ENCODE measurements at places on chromosomes 13 and 19.
A peak's percentile ranks its signal among the peaks of the same experiment; 100 is the strongest.

DNA sequence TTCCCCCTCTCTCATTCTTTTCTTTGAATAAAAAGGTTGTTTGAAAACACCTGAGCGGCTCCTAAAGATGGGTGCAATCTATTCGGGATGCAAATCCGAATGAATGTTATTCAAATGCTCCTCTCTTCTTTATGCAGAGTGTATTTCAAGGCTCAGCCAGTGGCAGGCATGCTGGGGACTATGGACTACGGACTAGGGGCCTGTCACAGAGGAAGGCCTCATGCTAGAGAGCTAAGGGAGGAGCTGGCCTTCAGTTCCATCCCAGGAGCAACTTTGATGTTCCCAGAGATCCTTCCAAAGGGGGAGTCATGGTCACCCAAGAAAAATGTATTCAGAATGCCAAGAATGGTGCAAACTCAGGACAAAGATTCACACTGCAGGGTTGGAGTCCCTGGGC lies 9.3 kb downstream of the ALOX5AP start:
- DNase-seq, result no peak

DNA sequence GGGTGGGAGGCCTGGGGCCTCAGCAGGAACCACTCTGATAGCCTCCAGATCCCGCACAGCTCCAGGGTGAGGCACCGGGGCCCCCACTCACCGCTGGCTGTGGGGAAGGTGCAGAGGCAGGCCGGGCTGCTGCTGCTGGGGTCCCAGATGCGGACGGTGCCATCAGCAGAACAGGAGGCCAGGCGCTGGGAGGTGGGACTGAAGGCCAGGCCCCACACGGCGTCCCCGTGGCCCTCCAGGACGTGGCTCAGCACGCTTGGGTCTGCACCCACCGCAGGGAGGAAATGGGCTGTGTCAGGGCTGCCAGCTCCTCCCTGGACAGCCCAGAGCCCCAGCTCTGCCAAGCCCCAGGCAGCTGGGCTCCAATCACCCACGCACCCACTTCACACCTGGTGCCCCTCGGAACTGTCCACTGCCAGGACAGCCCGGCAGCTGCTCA lies 6.1 kb upstream of the PRKD2 start:
- no peak for DNase-seq

DNA sequence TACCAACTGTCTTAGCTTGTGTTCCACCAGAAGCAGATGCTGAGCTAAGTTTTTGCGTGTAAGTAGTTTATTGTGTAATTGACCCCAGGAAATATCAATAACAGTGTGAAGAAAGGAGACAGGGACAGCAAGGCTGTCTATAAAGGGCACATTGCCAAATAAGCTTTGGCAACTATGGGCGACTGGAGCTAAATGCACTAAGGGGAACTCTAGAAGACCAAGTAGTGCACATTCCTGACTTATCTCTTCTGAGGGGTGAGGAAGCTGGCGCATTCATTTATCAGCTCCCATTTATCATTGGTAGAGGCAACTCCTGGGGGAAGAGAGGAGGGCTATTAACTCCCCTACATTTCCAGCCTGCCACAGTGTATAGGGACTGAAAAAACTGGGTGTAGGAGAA lies 135.0 kb downstream of the DLEU7 start:
- DNase-seq, result no peak

DNA sequence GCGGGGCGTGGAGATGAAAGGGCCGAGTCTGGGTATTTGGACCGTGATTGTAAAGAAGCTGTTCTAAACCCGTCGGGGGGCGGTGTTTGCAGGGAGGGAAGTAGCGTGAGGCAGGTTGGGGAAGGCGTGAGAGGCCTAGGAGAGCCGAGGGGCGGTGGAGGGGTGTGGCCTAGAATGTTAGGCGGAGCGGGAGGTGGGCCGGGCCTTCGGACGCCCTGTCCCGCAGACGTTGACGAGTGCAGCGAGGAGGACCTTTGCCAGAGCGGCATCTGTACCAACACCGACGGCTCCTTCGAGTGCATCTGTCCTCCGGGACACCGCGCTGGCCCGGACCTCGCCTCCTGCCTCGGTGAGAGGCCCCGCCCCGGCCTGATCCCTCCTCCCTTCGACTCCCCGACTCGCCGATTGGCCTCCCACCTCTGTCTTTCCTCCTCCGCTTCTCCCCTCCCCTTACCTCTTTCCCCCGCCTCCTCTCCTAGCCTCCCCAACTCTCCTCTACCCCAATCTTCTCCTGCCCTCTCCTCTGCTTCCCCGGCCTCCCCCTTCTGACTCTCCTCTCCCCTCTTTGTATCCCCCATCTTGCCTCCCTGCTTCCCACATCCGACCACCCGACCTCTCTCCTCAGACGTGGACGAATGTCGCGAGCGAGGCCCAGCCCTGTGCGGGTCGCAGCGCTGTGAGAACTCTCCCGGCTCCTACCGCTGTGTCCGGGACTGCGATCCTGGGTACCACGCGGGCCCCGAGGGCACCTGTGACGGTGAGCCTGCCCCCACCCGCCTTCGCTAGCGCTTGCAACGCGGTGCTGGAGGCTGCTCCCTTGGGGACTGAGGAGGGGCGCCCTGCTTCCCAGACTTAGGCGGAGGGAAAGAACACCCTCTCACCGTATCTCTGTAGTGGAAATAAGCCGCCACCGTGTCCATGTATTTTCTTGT lies 12.8 kb downstream of the LTBP4 start:
- peak; percentile 70 for DNase-seq

DNA sequence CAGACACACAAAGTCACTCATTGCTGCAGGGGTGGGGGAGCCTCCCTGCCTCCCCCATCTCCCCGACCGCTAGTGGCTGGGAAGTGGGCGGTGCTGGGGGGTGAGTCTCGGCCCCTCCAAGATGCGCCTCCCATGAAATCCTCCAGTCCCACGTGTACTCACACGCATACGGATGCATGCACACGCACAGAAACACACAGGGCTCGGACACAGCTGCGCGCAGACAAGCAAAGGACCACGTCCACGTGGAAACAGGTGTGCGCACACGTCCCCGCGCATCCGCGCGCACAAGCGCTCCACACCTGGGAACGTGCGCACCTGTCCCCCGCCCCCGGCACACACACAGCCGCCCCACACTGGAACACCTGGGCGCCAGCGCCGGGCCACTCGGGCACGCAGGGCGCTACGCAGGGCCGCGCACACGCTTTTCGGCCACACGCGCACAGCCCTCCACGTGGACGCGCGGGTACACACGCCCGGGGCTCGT lies 687 bp downstream of the MATK start:
- DNase-seq, result peak; percentile 15

DNA sequence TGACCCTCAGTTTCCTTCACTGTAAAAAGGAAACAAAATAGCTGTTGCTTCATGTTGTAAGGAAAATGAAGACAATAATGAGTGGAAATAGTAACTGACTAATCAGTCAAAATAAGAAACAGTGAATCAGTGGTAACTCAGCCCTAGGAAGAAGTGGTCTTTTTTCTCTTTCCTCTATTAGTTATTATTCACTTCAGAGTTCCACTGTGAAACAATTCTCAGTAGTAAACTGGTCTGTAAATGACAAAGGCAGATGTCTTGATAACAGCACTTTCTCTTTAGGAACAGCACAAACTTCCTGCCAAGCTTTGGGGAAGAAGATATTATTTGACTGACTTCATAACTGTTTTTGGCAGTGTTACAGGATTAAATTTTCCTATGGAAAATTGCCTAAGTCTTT lies 600.5 kb upstream of the KLHL1 start:
- DNase-seq, result no peak

GRCh38 chr19:28363254-28363653 lies 849.7 kb downstream of the UQCRFS1 start:
- no peak for DNase-seq

DNA sequence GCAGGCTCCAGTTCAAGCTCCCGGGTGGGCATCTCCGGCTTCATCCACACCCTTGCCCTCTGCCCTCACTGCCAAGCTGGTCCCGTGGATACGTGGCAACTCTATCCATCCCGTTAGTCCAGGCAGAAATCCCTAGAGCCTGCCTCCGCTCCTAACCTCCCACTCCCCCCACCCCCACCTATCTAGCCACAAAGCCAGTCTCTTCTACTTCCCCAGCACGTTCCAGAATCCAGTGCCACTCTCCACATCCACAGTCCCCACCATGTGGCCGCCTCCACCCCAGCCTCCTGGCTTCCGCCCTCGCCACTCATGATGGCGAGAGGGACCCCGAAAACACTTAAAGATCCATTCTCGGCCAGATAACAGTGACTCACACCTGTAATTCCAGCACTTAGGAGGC lies 3.8 kb downstream of the YIPF2 start:
- DNase-seq, result no peak

- no peak for DNase-seq
Observed at GRCh38 chr13:108154421-108154858, 60.9 kb downstream of the LIG4 start.

- no peak for DNase-seq
Observed at GRCh38 chr19:31100206-31100590, 249.0 kb downstream of the TSHZ3 start.

- no peak for DNase-seq
Observed at GRCh38 chr19:13208672-13209483, 58.7 kb downstream of the IER2 start.

DNA sequence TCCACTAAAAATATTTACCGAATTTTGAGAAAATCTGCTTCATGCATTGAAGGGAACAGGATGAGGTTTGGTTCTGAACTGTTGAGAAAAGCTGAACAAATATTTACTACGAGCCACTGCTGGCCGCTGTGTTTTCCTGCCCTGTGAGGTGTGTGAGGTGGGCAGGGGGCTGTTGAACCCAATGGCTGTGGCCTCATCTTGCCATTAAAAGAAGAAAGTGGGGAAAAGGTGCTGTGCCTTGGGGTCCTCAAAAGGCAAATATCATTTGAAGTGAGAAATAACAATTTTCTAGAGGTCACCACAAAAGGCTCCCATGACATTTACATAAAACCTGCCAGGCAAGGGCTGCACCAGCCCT lies 44.7 kb downstream of the KLF2 start:
- DNase-seq, result no peak

DNA sequence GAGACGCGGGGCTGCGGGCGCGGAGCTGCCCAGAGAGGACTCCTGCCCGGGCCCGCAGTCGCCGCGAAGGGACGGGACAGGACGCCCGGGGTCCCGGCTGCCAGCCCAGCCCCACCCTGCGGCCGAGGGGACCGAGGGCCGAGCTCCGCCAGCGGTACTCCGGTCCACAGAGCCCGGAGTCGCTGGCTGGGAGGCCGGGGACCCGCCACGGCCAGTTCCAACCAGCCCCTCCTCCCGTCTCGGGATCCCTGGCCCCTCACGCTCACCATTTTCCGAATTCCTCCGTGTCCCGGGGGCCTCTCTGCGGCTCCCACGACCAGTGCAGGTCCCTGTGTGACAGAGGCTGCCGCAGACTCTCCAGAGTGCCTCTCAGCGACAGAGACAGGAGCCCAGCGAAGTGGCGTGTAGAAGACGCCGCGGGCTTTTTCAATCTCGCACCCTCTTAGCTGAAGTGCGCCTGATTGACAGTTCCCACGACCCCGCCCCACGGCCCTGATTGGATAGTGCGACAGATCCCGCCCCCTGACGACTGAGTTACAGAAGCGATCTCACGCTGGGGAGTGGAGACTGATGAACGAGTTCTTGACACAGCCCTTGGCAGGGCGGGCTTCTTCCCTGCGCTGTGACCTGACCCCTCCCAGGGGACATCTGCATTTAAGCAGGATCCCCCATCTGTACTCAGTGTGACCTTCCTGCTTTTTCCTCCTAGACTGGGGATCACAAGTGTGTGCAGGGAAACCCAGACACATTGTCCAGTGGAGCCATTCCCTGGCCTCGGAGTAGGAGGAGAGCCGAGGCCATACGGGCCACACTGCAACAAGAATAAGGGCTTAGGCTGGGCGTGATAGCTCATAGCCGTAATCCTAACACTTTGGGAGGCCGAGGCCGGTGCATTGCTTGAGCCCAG lies 44.0 kb downstream of the ZNF823 start:
- DNase-seq, result peak; percentile 67

DNA sequence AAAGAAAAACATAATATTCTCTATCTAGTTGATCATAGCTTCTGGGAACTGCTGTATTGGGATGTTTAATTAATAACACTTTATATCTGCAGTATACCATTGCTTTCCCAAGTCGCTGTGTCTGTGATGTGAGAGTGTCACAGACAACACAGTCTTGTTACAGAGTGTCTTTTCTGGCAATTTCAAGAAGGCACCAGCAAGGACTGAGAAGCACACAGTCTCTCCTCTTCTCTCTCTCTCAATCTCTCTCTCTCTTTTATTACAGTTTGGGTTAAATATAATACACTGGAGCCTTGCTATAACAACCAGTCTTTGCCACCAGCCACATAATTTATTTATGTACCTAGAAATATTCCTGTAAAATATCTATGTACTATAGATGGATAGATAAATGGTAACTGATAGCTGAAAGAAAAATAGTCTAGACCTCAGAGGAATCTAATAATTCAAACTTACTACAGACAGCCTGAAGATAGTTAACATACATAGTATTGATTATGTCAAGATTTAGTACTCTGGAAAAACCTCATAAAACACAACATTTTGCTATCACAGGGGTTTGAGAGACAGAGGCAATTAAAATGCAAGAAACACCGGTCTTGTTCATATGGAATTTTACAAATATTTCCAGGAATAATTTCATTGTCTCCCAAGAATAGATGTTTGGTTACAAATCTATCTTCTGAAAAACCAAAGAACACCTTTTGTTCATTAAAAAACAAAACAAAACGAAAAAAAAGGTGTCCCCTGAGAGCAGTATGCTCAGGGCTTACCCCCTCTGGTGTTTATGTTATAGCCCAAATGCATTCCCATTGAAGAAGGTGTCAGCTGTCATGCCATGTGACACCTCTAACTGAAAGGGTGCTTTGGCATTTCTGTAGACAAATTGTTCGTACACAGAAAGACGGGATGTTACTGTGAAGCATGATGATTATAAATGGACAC lies 507.8 kb downstream of the TBC1D4 start:
- no peak for DNase-seq

DNA sequence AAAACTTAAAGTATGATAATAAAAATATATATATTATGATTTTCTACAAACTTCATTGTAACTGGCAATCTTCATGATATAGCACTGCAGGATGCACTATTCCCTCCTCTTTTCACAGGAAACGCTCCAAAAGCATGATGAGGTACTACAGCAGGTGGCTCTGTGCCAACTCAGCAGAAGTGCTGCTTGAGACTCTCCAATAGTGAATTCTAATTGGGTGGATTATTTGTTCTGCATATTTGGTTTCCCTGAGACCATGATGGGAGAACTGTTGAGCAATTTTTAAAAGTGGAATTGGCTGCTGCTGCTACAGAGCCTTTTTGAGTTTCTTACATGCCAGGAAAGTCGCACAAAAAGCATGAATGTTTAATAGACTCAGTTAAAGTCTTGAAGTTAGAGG lies 1782.4 kb upstream of the PCDH20 start:
- DNase-seq, result no peak

GRCh38 chr13:89827552-89827951 lies 1519.9 kb upstream of the MIR17HG start:
- no peak for DNase-seq

DNA sequence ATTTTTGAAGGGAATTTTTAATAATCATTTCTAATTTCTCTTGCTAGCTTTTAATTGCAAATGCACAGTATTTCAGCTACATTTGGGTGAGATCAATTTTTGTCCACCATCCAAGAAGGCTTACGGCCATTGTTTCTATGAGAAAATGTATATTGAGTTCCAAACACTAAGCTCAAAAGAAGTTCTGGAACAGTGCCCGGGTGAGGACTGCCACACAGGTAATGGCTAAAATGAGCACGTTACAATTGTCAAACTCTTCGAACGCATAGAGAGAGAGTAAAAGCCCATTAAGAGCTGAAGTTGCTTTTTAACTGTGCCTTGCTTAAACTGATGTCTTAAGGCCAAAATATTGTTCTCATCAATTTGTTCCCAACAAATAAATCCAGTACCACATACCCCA lies 755.0 kb downstream of the DIAPH3 start:
- DNase-seq, result no peak

Data from stimulated activated CD8-positive, alpha-beta memory T cell treated with anti-CD3 and anti-CD28 coated beads, Interleukin-4, amount 100 ng/mL, for 4 hours (primary cell).